ENCODE measurements at places on chromosomes 7 and 10.

- no peak for DNase-seq
These were observed 15.8 kb downstream of the NET1 start for GRCh38 chr10:5428133-5428532.

DNA sequence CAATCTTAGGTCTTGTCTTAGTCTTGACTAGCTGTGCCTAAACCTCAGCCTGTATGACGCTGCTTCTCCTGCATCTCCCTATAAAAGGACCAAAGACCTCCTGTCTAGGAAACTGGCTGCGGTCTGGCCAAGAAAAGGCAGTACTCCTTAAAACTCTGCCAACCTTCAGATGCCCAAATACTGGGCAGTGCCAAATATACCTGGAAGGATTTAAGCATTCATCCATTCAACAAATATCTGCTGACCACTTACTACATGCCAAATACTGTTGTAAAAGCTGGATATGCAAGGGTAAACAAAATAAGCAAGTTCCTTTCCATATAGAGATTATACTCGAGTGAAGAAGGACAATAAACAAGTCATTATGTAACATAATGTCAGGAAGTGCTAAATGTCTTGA, 135.8 kb downstream of the HBP1 start:
- DNase-seq = no peak

DNA sequence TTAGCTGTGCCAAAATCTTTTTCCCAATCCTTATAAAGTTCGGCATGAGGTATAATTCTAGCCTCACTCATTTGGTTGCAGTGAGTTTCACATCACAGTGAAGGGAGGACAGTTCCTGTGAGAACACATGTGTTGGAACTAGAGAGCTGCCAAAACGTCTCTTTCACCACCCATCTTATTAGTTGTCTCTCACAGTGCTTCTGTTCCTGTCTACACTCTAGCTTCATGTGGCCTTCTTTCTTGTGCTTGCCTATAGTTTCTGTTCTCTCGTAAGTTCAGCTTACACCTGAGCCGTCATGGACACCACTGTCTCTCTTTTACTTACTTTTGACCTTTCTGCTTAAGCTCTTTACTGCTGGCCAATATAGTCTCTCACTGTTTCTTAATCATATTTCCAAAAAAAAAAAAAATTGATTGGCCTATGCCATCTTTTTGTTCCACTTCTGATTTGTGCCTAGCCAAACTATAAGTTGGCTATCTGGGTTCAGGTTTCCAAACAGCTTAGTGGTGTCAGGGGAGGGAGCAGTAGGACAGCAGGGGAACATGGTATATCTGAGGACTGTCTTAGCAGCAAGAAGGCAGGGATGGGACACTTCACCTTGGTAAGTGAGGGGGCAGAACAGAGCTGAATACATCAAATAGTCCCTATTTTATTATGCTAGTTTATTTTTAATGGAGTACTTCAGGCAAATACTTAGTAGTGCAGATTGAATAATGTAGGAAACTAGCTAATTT, 38.0 kb downstream of the ZNRF2 start:
- DNase-seq = no peak

DNA sequence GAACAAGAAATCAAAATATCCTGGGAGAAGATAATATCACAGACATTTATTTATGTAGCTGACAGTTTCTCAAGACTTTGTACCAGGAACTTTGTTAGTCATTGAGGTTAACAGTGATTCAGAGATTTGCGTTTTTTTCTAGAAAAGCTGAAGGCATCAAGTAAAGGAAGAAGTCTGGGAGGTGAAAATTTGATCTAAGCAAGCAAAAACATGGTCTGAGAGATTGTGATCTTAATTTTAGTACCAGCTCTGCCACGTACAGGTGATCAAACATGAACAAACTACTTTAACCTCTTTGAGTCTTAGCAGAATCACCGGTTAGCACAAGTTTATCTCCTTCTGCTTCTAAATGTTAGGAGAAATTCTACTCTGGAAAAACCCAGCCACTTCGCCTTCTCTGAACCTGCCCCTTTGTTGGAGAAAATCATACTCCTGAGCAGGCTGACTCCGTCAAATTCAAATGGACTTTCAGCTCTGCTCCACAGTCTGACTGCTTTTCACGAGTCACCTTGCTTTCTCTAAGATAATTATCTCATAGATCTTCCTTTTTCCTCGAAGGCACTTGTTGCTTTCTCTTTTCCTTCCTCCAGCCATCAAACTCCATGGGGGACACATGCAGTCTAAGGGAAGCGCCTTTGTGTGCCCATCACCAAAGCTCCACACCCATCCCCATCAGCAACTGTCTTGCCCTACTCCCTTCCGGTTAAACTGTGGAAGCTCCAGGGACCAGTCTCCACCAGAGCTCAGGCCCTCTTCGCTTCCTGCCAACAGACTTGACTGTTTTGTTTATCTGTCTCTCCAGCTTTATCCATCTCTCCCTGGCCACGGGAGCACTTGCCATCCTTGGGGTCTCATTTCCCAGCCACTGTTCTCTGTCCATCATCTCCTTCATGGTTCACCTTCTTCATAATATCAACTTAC, 86.3 kb downstream of the PRKCQ start:
- peak; percentile 52 for DNase-seq
